NCI-H345 (cell line): ENCODE measurements at places on chromosomes 7 and 10.

- no peak for DNase-seq
These were observed 435.9 kb upstream of the PHF14 start for GRCh38 chr7:10537764-10538163.

- DNase-seq, result no peak
These were observed 43.3 kb upstream of the ANLN start for GRCh38 chr7:36346260-36346831.

- DNase-seq, result no peak
These were observed 50.4 kb upstream of the C7orf33 start for GRCh38 chr7:148540041-148540738.

GRCh38 chr7:69187824-69188333 lies 410.4 kb upstream of the AUTS2 start:
- no peak for DNase-seq

DNA sequence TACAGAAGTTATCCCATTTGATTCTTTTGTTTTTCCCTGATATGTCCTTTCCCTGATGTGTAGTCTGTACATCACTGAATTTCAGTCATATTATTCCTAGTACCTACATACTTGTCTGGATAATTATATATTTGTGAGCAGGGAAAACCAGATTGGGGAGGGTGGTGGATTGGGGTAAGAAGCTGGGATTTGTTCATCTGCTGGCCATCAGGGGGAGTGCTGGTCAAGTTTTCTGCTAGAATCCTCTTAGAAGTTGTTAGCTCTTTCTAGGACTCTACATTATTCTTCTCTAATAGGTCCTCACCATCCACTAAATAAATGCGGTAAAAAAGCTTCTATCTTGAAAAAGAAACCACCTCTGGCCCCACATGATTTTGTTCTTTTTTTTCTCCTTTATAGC lies 232.7 kb upstream of the TAC1 start:
- DNase-seq, result peak; percentile 49

GRCh38 chr10:34341473-34341872 lies 473.6 kb downstream of the PARD3 start:
- no peak for DNase-seq

- no peak for DNase-seq
These were observed 43.3 kb downstream of the FRMPD2 start for GRCh38 chr10:48231178-48231577.

DNA sequence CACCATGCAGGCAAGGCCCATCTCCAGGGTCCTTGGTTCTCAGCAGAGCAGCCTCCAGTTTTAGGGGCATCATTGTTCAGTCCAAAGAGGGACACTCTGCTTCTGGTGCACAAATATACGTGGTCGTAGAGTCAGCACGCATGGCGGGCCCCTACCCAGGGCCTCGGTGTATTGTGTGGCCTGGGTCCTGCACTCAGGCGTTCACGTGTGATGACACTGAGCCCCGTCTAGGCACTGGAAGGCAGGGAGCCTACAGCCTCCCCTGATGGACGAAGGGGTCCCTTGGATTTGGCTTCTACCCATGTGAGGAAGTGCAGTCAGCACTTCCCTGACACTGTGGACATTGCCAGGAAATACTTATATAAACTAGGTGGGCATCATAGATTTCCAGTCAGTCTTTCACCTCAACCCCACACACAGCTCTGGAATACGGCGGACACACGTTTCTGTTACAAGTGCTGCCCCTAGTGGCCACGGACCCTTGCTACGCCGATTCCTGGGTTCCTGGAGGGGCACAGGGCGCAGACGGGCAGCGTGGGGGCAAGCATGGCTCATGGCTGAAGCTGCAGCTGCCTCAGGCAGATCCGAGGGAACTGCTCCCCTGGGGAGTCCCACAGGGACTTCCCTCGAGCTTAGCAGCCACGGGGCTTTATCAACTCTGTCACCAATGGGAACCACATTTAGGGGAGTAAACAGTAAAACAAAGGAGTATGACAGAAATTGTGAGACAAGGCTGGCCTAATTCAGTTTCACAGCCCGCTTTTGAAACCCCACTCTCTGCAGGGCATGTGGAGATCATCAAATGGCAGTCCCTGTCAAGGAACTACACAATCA lies 25.4 kb downstream of the AIFM2 start:
- DNase-seq, result no peak

DNA sequence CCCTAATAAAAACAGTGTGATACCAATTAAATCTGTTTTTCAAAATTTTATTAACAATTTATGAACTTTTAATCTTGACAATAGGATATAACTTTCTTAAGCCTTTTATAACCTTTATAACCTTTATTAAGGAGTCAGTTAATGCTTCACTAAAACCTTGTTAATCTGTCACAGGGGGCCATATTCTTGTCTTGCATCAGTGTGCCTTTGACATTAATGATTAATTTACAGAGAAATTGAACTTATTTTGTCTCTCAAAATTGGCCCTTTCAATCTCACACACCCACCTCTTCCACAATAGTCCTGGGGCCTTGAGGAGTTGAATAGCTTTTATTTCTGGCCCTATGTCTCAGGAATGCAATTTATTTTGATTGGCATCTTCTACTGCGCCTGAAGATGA lies 68.5 kb downstream of the AKR1C4 start:
- DNase-seq, result no peak

- DNase-seq, result no peak
These were observed 90.1 kb downstream of the ZNF365 start for GRCh38 chr10:62464308-62464707.

DNA sequence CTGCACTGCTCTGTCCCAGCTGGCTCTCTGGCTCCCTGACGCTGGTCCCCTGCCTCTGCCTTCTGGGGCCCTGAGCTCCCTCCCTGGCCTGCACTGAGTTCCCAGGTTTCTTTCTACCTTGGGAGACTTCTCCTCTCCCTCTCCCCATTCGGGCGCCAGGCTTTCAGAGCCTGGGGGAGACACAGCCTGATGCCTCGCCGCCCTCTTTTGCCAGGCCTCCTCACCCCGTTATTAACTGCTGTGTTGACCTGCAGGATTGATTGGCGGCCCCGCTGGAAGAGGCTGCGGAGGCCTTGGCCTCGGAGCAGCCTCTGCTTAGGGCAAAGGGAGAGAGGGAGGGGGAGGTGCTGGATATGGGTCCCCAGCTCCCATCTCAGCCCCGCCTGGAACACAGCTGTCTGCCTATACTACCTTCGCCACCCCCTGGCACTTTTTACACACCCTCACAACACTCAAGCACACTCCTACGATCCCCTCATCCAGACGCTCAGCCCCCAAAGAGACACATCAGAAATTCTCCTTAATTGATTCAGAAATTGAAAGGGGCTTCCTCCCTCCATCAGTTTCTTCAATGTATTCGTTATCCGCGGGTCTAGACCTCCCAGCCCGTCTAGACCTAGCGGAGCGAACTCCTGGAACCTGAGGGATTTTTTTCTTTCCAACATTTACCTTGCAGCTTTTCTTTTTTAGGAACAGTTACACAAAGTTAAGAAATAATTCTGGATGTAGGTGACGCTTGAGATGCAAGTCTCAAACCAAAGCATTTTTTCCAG lies 7.1 kb upstream of the PAX2 start:
- no peak for DNase-seq

DNA sequence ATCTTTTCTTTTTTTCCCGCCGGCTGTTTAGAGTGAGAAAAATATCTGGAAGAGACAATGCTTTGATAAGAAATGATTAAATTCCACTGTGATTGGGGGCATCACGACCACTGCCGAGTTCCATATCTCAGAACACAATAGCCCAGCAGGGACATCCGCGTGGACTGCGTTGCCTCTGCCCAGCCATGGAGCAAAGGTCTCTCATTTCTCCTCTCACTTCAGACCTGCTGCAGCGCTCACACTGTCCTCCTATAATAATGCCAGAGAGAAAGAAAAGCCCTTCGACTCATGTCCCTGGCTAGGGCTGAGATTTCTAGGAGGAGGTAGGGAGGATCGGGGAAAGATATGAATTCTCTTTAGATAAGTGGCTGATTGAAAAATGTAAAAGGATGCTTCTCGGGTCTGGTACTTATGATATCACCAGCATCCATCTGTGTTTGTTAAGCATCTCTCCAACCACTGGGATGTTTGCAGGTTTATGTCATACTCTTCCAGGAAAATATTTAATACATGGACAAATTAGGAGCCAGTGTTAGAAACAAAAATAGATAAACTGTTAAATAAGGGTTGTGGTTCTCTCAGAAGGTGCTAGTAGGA lies 472.9 kb upstream of the AKR1E2 start:
- no peak for DNase-seq

DNA sequence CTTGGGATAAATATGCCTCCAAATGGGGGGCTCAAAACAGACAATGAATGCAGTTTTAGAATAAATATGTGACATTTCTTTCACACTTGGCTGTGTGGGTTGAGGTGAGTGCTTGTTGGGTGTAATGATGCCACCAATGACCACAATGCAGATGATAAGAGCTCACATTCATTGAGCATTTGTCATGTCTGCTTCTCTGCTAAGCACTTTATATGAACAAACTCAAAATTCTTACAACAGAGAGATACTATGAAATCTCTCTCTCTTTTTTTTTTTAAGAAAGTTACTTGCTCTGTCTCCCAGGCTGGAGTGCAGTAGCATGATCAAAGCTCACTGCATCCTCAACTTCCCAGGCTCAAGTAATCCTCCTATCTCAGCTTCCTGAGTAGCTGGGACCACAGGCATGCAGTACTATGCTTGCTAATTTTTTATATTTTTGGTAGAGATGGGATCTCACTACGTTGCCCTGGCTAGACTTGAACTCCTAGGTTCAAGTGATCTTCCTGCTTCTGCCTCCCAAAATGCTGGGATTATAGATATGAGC lies 185.4 kb downstream of the JCAD start:
- no peak for DNase-seq

DNA sequence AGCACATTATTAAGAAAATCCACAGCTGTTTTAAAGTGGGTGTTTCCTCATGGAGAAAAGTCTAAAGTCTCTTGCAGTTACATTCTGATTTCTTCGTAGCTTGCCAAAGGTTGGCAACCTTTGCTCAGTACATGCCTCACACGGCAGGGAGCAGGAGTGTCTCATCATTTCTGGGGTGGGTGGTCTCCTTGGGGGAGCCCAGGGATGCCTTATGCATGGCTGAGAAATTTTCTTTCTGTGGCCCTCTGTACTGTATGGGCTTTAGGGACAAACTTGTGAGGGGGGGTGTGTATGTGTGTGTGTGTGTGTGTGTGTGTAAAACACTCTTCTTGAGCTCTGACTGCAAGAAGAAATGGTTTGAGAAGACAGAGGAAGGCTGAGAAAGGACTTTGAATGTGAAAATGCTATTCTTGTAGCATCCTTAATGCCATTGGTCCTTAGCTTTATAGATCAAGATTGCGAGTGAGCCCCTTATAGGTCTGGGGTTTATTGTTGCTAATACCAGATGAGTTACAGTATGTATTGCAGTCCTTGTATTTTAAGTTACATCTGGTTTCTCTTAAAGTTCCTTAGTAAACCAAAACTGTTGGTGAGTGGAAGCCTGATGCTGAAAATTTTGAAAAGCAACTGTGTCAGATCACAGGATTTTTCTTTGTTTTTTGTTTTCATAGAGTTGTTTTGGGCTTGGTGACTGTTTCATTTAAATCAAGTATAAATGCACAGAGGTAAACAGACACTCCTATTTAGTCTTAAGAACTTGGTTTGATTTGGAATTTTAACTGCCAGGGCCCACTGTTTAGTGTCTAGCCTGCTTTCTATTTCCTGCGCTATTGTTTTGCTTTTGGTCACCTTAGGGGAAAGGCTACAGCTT lies 242.0 kb downstream of the BICC1 start:
- no peak for DNase-seq

GRCh38 chr7:126450269-126450671 lies 802.5 kb downstream of the GRM8 start:
- DNase-seq, result no peak

- DNase-seq, result no peak
These were observed 13.7 kb downstream of the ADAP1 start for GRCh38 chr7:940599-941408.

DNA sequence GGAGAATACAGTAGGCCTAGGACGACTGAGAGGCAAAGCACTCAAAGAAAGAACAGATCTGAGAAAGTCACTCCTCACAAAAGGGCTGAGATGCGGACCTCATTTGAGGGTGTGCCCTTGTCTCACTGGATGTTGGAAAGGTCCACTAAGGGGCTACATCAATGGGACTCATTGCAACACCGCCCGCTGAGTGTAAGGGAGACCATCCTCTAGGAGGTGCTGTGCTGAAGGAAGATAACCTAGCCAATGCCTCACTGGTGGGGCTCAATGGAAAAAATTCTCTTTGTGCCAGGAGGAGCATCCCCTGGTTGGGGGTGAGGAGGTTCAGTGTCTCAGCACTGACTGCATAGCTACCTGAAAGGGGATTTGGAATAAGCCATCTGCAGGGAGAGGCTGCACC lies 758.7 kb upstream of the CELF2 start:
- DNase-seq, result no peak

DNA sequence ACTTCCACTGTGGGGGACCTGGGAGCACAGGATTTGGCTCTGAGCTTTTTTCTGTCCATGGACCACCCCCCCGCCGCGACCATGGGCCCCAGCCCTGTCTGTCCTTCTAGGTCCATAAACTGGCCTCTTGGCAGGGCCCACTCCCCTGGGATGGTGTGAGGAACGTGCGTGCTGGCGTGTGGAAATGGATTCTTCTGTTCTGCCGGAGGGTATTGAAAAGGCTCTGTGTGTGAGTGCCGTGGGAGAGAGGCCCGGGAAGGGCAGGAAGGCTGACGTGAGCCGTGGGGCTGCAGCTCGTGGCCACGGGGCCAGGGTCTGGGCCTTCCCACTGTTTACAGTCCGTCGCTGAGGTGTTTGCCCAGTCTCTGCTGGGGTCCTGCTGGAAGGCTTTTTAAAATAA lies 123.7 kb downstream of the GRK5 start:
- no peak for DNase-seq

GRCh38 chr10:98959379-98959778 lies 276.3 kb downstream of the HPSE2 start:
- no peak for DNase-seq

- peak; percentile 42 for DNase-seq
These were observed 193.7 kb upstream of the CSTF2T start for GRCh38 chr10:51892965-51893658.

DNA sequence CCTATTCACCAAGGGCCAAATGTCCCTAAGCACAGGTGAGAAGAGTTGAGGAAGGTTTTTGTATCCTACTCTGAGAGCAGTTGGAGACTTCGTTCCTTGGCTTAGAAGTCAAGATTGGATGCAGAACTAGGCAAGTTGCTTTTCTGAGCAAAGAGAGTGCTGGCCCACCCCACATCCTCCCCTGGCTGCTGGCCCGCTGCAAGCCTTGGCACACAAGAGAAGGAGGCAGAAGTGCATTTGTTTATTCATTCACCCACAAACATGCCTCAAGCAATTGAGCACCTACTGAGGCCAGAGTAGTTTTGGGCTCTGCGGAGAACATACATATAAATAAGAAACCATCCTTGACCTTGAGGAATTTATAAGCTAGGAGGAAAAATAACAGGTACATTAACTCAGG lies 318.9 kb downstream of the KCNMA1 start:
- DNase-seq, result no peak

GRCh38 chr7:132140341-132140740 lies 435.9 kb downstream of the PLXNA4 start:
- DNase-seq, result no peak

DNA sequence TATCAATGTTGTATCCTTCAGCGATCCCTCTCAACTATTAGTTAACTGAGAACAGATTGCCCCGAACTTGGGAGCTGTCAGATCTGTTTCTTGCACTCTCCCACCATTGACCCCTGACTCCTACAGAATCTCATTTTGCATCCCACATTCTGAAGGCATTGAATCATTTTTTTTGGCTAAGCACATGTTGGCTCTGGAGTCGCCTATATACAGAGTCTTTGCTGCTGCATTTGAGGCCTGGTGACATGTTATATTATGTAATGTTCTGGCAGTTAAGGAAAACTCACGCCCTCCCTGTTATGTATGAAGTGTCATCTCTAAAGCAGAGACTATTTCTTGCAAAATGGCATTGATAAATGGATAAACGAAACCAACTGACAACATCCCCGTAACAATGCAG lies 159.2 kb upstream of the ITGB1 start:
- no peak for DNase-seq

- DNase-seq, result no peak
These were observed 105.5 kb downstream of the SLIT1 start for GRCh38 chr10:97080051-97080776.
